ENCODE measurements at places on chromosomes 2 and 18.

GRCh38 chr18:2843146-2843545, 3.7 kb upstream of the EMILIN2 start:
- DNase-seq, result no peak

- no peak for DNase-seq
Measured at GRCh38 chr2:135208016-135208415, 155.9 kb downstream of the RAB3GAP1 start.

- DNase-seq, result no peak
Measured at GRCh38 chr2:64376926-64377325, 77.0 kb upstream of the LGALSL start.

DNA sequence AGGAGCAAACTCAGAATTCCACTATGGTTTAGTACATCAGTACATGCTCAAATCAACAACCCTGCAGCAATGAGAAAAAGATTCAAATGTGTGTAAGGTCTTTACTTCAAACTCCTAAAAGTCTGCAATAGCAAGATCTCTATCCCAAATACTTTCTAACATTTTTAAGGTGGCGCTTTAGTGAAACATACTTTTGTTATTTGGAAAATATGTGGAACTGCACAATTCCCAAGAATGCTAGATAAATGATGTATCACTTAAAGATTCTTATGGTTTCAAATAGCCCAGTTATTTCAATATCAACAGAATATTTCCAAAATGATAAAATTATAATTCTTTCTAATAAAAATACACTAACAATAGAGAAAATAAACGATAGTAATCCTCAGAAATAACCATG, 227.6 kb upstream of the SMAD7 start:
- DNase-seq, result no peak

GRCh38 chr2:11764359-11764758, 17.9 kb downstream of the LPIN1 start:
- DNase-seq, result no peak

DNA sequence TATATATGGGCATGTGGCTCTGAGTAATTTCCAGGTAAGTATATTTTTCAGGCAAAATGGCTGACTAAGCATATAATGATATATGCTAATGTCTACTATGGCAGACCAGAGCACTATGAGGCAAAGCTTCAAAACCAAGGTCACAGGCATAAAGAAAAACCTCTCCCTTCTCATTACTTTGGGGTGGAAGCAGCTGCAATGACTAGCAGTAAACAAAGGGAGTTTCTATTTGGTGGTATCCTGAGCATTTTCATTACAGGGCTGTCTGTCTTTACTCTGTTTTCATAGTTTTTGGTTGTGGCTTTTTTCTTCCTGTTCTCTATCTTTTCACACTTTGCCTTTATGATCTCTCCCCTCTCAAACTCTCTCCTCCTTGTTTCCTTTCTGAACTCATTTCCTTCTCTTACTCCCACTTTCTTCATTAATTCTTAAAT, 15.6 kb downstream of the PDE6D start:
- no peak for DNase-seq

DNA sequence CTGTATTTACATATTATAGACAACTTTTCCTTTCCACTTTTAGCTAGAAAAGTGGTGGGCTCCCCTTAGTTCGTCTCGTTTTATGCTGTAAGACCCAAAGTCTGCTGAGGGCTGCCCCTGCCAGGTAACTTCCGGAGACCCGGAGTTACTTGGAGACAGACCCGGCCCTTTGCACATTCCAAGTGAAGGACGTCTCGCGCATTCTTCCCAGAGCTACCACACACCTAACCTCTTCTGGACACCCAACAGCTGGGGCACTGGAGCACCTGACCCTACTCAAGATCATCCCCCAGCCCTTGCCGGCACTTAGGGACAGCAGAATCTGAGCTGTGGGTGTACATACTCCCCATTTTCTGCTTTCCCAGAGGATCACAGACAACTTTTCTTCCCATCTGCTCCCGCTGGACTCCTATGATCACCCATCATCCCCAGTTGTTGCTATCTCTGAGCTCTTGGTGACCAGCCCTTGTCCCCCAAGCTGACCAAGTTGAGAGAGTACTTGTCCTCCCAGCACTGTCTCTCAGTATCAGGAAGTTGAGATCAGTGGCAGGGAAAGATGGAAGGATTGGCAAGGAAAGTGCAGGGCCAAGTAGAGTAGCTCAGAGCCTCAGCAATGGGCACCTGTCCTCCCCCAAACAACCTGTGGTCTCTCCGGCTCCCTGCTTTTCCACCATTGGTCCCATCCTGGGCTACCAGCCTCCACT, 8.4 kb upstream of the SATB2 start:
- DNase-seq, result no peak

DNA sequence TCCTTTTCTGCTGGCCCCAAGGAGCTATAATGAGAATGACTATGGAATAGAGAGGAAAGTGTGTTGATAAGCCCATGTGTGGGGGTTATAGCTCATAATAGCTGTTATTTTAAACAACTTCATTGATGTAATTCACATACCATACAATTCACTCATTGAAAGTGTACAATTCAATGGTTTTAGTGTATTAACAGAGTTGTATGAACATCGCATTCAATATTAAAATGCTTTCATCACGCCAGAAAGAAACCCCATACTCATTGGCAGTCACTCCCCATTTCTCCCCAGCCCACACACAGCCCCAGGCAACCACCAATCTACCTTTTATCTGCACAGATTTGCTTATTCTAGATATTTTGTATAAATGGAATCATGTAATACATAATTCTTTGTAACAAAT, 139.6 kb upstream of the CYP1B1 start:
- DNase-seq, result no peak

- no peak for DNase-seq
Measured at GRCh38 chr2:236575510-236575909, 5.9 kb downstream of the ACKR3 start.

DNA sequence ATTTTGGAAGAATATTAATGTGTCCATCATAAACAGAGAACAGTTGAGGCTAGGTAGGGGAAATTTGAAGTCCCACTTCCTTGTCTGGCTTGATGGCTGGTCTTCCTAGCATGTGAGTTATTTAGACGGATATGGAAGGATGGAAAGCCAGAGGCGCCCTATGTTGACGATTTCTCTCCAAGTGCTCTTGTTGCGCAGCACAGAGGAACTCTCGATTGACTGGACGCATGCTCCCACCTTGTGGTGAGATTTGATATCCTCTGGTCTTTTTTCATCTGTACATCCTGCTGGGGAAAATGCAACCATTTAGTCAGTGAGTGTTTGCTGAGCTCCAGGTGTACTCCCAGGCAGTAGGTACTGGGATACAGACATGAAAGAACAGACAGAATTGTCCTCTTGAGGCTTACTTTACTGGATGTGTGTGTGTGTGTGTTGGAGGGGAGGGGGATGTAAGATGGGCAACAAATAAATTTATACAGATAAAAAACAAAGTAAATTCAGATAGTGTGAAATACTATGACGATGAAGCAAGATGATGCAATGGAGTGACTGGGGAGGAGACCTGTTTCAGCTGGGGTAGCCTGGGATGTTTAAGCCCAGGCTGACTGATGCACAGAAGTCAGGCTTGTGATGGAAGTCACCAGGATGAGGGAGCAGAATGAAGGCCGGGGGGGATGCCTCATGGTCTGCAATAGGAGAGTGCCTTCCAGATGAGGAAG, 137.2 kb downstream of the TRIM43 start:
- DNase-seq, result peak; percentile 4

- DNase-seq, result no peak
Measured at GRCh38 chr18:59582395-59582794, 114.8 kb downstream of the CCBE1 start.

- no peak for DNase-seq
Measured at GRCh38 chr18:54872681-54873080, 44.4 kb downstream of the RAB27B start.

GRCh38 chr2:62884514-62884913, 166.1 kb upstream of the OTX1 start:
- DNase-seq, result no peak

GRCh38 chr18:31581498-31582197, 10.0 kb upstream of the TTR start:
- DNase-seq, result no peak

DNA sequence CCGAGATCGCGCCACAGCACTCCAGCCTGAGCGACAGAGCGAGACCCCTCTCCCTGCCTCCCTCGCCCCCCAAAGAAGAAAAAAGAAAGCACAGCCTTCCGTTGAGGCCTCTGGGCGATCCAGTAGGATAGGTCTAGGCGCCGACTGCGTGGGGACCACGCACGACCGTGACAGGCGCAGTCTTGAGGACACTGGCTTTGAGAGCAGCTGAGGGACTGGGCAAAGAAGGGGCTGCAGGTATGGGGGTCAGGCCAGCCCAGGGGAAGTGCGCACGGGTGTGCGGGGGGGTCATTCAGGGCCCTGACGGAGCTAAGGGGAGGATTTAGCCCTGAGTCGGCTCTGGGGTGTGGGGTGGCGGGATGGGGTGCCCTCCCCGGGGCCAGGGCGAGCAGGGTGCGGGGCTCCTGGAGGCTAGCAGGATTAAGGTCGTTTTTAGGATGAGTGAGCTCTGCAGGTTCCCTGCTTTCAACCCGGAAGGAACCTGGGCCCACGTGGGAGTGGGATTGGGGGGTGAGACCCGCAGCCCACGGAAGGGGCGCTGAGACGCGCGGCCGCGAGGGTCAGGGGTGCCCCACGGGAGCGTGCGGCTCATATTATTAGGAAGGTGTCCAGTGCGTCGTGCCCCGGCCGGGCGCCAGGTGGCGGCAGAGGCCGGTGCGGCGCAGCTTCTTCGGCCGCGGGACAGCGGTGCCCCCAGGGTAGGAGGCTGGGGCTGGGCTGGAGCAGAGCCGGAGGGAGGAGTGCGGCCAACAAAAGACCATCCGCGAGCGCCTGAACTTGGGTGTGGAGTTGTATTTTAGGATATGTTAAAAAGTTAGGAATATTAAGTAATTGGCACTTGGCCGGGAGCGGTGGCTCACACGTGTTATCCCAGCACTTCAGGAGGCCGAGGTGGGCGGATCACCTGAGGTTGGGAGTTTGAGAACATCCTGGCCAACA, 20.5 kb upstream of the ZNF236 start:
- DNase-seq, result no peak

- no peak for DNase-seq
Measured at GRCh38 chr2:63729831-63730230, 111.9 kb upstream of the UGP2 start.

DNA sequence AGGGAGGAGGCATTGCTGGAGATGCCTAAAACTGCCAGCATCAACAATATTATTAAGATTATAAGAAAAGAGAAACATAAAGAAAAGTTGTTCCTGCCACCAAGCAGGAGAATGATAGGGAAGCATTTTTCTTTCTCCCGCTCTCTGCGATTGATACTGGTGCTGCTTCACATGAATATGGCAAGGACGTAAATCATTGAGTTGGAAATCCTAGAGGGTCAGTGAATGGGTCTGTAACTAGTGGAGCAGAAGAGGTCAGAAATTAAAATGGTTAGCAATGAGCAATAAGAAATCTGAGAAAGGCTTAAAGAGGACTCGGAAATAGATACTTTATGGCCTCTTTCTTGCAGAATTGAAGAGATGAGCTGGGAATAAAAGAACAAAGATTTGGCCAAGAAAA, 631.7 kb downstream of the BCL11A start:
- no peak for DNase-seq

- DNase-seq, result no peak
Measured at GRCh38 chr2:112156152-112156986, 18.2 kb downstream of the FBLN7 start.

- no peak for DNase-seq
Measured at GRCh38 chr2:3585261-3586109, 9.4 kb upstream of the COLEC11 start.

GRCh38 chr2:190649035-190649797, at the start of gene NAB1:
Gene NAB1, plus strand, starts transcription at chr2:190649083. Its CDS starts 10,094 bp downstream, at chr2:190659177.
- DNase-seq, result peak; percentile 41

GRCh38 chr2:43038696-43039094, 187.7 kb downstream of the ZFP36L2 start:
- no peak for DNase-seq

DNA sequence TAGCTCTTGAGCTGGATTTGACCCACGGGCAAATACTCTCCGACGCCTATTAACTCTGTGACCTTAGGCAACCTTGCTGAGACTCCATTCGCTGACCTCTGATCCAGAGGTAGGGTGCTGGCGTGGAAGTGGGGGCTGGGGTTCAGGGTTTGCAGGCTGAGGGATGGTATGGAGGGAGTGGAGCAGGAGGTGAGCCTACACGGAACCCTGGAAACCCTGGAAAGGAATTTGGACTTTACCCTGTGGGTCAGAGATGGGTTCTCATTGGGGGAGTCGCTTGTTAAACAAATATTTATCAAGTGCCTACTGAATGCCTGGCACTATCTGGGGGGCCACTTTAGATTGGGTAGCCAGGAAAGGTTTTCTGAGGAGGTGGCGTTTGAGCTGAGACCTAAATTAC, 58.2 kb upstream of the FZD7 start:
- DNase-seq, result no peak

DNA sequence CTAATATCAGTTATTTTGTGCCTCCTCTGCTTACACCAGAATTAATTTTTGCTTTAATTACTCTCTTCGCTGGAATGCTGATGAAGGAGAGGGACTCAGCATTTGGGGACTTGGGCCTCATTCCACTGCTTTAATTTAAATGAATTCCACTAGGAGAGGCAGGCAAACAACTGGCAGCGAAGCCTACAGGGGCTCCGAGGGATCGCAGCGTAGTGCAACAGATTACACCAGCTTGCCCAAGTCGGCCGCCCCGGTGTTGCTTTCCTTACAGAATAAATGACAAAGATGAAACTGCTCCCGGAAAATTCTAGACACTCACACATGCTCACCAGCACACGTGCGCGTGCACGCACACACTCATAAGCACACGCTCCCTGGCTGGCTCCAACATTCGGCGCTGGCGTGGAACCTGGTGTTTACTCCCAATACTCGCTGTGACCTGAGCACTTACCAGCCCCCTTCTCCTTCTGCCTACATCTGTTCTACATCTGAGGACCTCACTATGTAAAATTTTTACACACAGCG, 175.4 kb downstream of the ZNF521 start:
- no peak for DNase-seq

GRCh38 chr2:13638181-13638580, 921.4 kb downstream of the TRIB2 start:
- no peak for DNase-seq

GRCh38 chr2:119204525-119204924, 19.1 kb upstream of the STEAP3 start:
- no peak for DNase-seq

DNA sequence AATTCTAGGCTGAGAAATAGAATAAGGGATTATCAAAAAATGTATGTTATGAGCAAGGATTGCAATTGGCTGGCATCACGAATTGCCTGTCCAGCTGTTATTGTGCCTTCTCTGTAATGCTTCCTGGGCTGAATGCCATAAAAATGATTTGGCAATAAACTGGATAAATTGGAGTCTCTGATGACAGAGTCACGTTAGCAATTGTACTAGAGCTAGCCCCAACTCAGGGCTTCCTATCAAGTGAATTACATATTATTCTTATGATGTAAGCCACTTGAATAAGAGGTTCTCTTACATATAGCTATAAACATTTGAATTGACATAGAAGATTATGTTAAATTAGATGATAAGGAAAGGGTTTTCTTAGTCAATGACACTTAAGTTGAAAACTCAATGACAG, 607.5 kb upstream of the REG3G start:
- DNase-seq, result no peak

- no peak for DNase-seq
Measured at GRCh38 chr2:25845843-25846505, 32.3 kb downstream of the ASXL2 start.

- no peak for DNase-seq
Measured at GRCh38 chr2:126811101-126811500, 87.6 kb upstream of the TEX51 start.

- no peak for DNase-seq
Measured at GRCh38 chr2:70959271-70959761, 19.1 kb upstream of the ANKRD53 start.

Data from activated CD4-positive, alpha-beta T cell treated with anti-CD3 and anti-CD28 coated beads for 24 hours (primary cell).